Nucleus accumbens (tissue), 56 donors: ENCODE measurements at places on chromosomes 2 and 18.

- no peak for DNase-seq
Observed at GRCh38 chr2:46697830-46698323, 217.7 kb downstream of the MCFD2 start.

GRCh38 chr2:174330945-174331594 is 3.7 kb upstream of the SP9 start:
- no peak for DNase-seq

- DNase-seq: no peak
Observed at GRCh38 chr18:75438891-75439290, 11.4 kb upstream of the SMIM21 start.

DNA sequence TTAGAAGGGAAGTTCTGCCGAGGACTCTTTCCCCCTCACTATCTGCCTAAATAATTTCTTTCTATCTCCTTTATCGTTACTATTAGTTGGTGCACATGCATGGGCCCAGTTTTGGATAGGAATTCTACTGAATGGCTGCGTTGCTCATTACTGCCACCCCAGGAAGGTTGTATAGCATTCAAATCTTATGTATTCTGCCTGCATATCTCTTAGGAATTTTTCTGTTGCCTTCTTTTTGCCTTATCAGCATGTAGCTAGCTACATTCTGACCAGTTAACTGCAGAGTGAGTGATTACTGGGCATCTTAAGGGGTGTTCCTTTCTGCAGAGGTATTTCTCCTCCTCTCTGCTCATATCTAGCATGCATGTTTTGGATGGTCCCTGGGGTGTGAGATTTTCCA is 239.6 kb downstream of the TDRD15 start:
- no peak for DNase-seq
